AG10803 (cell line): ENCODE measurements at places on chromosomes 16 and 17.

DNA sequence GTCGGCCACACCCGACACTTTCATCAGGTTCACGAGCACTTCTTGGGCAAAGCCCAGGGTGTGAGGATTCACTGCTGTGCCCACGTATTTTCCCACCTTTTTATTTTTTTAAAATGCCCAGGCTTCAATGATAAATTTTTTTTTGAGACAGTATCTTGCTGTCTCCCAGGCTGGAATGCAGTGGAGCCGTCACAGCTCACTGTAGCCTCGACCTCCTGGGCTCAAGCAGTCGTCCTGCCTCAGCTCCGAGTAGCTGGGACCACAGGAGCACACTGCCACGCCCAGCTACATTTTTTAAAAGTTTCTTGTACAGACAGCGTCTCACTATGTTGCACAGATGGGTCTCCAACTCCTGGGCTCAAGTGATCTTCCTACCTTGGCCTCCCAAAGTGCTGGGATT lies 17.8 kb downstream of the UTS2R start:
- no peak for DNase-seq

GRCh38 chr16:66605177-66605978 lies 874 bp downstream of the CMTM3 start:
- DNase-seq, result peak; percentile 36

GRCh38 chr16:11229432-11229831 lies 26.6 kb downstream of the SOCS1 start:
- no peak for DNase-seq

- DNase-seq, result peak; percentile 85
Observed at GRCh38 chr17:38879878-38880665, 10.2 kb downstream of the LASP1 start.

DNA sequence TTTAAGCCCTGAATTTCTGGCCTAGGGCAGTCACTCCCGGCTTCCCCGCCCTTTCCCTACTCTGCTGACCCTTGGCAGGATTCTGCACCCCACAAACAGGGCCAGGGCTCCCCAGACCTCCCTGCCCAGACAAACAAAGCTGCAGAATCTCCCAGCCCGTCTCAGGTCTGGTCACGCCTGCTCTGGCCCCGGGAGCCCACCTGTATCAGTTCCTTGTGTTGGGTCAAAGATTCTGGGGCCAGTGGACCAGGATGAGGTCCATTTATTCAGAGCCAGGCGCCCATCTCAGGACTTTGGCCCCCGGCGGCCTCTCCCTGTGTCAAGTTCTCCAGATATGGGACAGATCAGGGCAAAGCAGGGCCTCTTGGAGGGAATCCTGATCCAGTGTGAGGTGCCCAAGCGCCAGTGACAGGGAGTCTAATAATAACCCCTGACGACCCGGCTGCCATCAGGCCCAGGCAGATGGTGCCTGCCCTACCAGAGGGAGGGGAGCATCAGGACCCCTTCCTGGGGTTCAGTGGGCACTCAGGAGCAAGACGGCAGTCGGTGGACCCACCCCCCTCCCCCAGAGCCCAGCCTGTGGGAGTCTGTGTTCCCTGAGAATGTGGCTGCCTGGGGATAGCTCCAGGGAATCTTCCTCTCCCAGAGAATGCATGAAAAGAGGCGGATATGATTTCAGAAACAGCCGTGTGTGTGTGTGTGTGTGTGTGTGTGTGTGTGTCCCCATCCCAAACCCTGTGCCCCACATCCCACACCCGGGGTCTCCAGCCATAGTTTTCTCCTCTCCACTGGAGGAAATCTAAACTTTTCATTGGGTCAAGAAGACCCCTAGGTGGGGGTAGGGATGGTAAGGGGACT lies 1.3 kb downstream of the TTYH2 start:
- no peak for DNase-seq

DNA sequence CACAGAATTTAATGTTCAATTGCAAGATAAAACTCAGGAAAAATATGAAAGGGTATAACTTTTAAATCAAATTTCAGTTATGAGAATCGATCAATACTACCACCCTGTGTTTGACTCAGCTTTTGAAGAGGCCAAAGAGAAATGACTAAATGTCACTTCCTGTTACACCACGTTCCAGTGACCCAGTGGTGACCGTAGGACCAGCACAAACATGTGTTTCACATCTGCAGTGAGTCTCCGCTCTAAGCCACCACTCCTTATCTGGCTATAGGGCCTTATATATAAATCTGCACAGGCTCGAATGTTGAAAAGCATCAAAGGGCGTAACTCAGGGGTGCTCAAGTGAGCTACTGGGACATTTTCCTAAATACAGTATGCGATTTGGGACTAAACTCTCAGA lies 36.1 kb downstream of the CYB5D2 start:
- peak; percentile 26 for DNase-seq
